Hypothalamus (tissue), 51 donors: ENCODE measurements at places on chromosomes 3 and 15.
A peak's percentile ranks its signal among the peaks of the same experiment; 100 is the strongest.

GRCh38 chr3:186991470-186991869 lies 61.1 kb downstream of the ST6GAL1 start:
- DNase-seq: no peak

DNA sequence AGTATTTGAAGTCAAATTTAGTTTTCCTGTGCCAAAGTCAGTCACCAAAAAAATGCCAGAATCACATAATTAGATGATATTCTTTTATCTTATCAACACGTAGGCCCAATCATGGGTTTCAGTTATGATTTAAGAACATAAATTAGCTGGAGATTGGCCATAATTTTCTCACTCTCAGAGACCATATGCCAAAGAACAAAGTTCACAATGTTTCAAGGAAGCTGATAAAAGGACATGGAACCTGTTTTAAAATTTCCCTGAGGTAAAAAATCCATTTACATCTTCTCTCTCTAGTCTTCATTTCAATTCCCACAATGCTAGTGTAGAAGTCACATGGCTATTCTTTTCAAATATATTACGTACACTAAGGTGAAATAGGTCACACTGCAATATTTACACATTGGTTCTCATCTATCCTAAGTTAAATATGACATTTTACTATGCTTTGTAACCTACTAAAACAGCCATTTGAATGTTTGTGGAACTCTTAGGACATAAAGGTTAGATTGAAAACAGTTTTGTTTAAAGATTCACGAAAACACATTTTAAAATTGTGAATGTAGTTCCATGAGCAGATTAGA lies 42.7 kb upstream of the DCUN1D1 start:
- no peak for DNase-seq

DNA sequence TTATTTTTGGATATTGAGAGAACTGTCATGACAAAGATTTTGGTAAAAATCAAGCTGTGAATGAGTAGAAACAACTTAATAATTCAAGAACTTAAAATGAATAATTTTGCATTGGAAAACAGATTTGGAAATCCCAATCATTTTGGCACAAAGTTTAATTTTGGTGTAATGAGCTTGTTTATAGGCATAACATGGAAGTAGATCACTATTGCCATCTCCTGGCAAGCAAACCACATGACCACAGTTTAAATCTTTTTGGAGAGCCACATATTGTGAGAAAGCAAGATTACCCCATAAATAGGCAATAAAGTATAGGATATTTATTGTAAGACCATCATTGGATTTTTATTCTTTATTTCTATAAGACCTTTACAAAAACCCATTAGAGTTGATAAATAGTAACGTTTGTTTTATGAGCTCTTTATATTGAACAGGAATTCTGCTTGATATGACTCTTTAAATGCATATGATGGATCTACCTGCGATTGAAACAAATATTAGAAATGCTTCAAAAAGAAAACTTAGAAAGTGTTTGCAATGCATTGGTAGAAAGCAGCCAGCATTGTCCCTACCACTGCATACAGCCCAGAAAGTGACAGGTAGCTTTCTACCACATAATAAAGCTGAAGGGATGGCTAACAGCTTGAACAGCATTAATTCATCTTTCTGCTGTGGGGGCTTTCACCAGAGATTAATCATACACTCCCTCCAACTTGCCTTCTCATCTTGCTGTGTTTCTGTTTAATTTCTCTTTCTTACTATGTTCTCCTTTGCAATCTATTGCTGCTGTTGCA lies 766.8 kb downstream of the TBL1XR1 start:
- no peak for DNase-seq

GRCh38 chr3:156642750-156643728 lies 31.4 kb upstream of the TIPARP start:
- peak; percentile 13 for DNase-seq

DNA sequence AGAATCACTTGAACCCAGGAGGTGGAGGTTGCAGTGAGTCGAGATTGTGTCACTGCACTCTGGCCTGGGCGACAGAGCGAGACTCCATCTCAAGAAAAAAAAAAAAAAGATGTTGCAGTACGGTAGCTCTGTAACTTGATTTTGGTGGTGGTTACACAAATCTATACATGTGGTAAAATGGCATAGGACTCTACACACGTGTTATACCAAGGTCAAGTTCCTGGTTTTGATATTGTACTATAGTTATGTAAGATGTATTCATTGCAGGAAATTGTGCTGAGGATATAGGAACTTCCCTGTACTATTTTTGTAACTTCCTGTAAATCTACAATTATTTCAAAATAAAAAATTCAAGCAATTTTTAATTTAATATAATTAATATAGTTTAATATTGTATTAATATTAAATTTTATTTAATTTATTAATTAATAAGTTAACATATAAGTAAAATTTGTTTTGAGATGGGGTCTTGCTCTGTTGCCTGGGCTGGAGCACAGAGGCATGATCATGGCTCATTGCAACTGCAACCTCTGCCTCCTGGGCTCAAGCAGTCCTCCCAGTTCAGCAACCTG lies 9.9 kb downstream of the MYD88 start:
- DNase-seq: no peak

DNA sequence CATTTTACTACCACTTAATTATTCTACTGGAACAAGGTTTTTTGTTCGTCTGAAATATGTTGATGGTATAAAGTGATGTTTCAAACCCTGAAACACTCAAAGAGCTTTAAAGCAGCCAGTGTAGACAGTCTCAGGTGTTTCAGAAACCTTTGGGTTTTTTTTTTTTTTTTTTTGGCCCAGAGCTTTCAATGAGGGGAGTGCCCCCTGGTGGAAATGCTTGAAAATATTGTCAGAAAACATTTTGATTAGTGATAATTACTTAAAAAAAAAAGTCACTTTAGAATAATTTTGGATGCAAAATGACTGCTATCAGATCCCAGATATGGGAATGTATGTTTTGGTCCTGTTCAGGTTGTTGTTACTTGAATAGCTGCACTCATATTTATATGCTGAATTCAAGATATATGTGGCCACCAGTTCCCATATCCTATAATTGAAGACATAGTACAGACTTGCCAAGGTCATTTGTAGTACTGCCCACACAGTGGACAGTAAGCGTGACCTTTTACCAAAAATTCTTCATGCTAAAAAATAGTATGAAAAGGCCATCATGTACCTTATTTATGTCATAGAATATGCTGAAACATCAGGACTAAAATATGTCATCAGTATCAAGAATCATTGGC lies 35.9 kb downstream of the SATB1 start:
- DNase-seq: no peak

DNA sequence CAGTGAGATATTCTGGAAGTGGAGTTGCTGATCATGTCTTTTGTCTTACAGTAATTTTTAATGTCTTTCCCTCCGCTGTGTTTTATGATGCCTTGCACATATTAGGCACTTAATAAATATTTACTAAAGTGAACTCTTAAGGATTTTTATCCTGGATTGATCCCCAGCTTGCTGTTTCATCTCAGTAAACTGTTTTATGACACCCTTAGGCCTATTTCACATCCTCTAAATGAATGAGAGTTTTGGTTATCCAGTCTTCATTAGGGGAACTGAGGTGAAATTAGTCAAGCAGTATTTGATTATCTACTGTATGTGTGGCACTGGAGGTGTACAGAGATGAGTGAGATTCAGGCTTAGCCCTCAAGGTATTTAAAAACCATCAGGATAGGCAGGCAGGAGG lies 19.8 kb downstream of the CHCHD6 start:
- no peak for DNase-seq

- no peak for DNase-seq
Measured at GRCh38 chr3:41045491-41045890, 153.8 kb upstream of the CTNNB1 start.

DNA sequence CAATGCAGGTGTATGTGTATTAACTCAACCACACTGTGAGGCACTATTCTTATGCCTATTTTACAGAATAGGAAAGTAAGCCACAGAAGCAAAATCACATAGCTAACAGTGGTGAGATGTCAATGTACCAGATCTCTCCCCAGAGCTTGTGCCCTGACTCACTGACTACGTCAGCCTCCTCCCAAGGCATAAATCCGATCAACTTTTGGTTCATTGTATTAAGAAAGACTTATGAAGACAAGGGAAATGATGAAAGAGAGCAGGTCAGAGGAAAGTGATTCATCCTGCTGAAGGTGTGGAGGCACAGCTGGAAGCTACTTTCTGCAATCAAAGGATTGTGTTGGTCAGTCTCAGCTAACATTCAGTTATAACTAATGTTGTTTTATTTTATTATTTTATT lies 33.0 kb upstream of the SV2B start:
- no peak for DNase-seq
